NCI-H146 (cell line): ENCODE measurements at places on chromosomes 16 and 17.

GRCh38 chr17:39099663-39100286 is 51.7 kb downstream of the PLXDC1 start:
- DNase-seq: no peak

- DNase-seq: no peak
Observed at GRCh38 chr17:80738987-80739730, 194.5 kb downstream of the RPTOR start.

DNA sequence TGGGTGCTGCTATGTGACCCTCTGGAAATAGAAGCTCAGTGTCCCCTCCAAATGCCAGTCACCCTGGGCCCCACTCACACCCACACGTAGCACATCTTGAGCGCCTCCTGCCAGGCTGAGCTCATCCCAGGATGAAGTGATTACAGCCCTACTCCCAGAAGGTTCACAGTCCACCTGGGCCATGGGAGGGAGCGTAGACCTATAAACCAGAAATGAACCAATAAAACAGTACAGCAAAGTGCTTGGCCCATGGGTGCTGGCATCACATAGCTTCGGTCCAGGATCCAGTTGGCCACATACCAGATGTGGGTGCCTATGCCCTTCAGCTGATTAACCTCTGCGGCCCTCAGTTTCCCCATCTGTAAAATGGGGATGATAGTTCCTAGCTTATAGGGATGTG is 2.2 kb upstream of the BICDL2 start:
- DNase-seq: no peak

GRCh38 chr17:33595828-33596227 is 302.7 kb upstream of the ASIC2 start:
- DNase-seq: no peak

- DNase-seq: no peak
Observed at GRCh38 chr17:40032322-40033320, 17.4 kb downstream of the CSF3 start.

GRCh38 chr16:89067677-89068443 is 25.8 kb upstream of the ACSF3 start:
- DNase-seq: no peak

GRCh38 chr17:44601973-44602372 is 44.7 kb downstream of the FZD2 start:
- DNase-seq: peak; percentile 23

- no peak for DNase-seq
Observed at GRCh38 chr17:48989100-48989499, 8.1 kb upstream of the IGF2BP1 start.

- no peak for DNase-seq
Observed at GRCh38 chr17:66593116-66593515, 241.8 kb upstream of the CACNG5 start.

DNA sequence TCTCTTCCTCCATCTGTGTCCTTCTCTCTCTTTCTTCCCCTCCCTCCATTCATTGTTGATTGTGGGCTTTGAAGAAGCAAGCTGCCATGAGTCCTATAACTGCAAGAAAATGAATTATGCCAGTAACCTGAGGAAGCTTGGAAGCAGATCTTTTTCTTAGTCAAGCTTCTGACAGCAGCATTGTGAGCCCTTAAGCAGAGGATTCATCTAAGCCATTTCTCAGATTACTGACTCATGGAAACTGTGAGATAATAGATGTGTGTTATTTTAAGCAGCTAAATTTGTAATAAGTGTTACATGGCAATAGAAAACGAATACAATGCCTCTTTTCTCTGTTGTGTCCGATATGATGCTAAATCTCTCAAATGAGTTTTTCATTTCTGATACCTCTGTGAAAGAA is 1109.7 kb downstream of the CDH11 start:
- no peak for DNase-seq

DNA sequence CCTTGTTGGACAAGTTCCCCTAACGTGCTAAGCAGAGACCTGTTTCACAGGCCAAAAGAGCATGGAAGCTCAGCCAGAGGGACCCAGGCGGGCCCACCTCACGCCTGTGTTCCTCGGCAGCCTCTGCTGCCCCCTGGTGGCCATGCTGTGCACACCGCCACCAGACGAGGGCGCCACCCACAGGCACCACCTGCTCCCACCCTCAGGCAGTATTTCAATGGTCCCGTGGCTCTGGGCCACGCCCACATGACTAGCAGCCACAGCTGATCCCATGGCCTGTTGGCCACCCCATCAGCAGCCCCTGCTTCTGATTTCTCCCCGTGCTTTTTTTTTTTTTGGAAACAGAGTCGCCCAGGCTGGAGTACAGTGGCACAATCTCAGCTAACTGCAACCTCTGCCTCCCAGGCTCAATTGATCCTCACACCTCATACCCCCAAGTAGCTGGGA is 18.9 kb downstream of the MPG start:
- peak; percentile 90 for DNase-seq

GRCh38 chr16:78251115-78251514 is 151.7 kb downstream of the WWOX start:
- DNase-seq: no peak

DNA sequence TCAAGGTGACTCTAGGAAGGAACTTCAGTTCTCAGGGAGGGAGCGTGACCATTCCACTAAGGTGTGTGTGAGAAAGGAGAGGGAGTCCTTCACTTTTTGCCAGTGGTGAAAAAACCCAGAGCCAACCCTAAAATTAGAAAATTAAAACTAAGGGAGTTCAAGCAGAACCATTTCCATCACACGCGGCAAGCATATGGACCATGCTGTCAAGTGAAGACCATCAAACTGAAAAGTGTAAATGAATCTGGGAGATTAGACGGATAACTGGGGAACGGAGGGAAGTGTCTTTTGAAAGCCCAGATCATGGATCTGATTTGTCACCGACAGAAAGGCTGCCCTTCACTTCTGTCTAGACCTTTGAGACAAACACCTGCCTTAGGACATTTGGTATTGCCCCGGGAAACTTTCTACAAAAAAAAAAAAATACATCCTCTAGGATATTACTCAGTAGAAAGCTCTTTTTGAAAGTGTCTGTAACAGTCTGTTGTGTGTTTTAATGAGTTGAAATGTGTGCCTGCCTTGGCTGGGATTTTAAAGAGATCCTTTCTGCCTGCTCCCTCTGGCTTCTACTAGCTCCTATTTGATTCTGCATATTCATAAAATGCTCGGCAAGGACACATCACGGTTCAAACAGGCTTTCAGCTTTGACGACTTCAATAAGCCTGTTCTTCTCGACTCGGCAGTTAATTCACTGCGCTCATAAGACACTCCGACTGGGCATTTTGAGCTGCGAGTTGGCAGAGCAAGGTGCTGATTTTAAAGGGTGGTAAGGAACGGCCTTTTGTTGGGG is 81.4 kb upstream of the ERCC4 start:
- no peak for DNase-seq
